Omental fat pad (tissue), 4 donors: ENCODE measurements at places on chromosomes 3 and 15.
A peak's percentile ranks its signal among the peaks of the same experiment; 100 is the strongest.

- DNase-seq: no peak
Measured at GRCh38 chr3:167783781-167784180, 48.3 kb downstream of the SERPINI1 start.

GRCh38 chr3:46984591-46985459, 5.4 kb downstream of the NBEAL2 start:
- DNase-seq: no peak

- no peak for DNase-seq
Measured at GRCh38 chr3:25508901-25509300, 80.8 kb downstream of the RARB start.

DNA sequence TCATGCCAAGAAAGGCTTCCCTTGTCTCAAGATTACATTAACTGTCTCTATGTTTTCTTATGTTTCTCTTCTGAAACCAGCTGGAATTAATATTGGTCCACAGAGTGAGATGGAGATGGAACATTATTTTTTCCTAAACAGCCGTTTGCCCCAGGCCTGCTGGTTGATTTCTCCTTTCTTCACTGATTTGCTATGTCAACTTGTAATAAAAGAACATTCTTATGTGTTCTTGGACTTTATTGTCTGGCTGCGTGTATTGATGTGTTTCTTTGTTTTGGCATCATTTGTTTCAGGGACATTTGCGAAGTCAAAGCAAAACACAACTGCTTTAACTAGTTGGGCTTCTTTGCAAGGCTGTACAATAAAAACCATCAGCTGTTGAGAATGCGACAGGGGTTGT, 168.5 kb downstream of the FAM43A start:
- no peak for DNase-seq

GRCh38 chr3:65855370-65856100, 183.2 kb downstream of the MAGI1 start:
- no peak for DNase-seq

DNA sequence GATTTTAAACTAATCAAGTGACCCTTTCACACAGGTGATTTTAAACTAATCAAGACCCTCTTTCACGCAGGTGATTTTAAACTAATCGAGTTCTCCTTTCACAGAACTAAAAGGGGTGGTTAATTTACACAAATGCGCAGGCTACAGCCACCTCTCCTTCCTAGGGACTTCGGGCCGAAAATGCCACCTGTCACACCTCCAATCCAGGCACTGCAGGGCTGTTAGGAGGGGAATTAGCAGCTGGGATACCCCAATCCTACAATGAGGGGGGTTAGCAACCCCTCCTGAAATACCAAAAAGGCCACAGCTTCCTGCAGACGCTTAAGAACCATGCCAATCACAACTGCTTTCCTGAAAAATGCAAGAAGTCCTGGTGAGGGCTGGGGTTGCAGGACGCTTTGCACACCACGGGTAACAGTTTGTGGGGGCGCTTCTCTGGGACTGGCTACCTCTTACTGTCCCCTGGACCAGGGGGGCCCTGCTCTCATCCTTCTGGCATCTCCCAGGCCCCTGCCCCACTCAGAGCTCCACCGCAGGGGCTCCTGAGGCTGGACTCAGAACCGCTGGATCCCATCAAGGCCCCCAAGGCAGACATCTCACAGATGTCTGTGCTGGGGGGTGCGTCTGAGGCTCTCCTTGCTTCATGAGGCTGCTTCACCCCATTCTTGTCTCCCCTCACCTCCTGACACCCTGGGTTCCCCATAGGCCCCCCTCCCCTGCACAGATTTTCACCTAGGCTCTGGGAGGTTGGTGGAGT, 145.9 kb downstream of the OR4M2 start:
- DNase-seq: peak; percentile 19

DNA sequence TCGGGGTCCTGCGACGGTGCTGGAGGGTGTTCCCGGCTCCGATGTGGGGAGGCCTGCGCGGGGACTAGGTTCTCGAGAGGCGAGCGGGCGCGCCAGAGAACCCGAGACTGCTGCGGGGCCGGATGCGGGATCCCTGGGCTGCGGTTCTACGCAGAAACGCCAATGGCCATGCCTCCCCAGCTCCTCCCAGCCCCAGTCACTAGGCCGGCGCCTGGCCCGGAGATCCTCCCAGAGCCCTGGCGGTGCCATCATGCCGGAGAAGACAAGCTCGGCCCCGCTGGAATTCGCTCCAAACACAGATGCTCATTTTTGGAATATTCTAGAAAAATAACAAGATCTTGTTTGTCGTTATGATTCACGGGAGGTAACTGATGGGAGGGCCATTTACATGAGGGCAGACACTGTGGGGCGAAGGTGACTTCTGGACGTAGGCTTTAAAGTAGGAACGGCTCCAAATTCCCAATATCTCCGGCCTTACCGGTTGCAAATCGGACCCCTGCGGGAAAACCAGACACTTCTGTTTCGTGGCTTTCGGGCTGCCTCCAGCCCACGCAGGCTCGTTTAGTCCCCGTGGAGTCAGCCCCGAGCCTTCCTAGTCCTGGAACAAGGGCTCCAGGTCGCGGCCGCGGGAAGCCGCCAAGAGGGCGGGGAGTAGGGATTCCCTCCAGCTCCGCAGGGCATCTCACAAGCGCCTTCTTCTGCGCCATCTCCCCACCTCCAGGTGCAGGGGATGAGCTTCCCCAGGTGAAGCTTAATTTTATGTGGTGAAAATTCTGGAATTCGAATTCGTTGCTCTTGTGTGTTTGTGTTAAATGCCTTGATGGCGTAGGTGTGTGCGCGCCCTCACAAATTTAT, 74.8 kb upstream of the POLG start:
- DNase-seq: no peak

GRCh38 chr15:67613211-67613610, 70.7 kb downstream of the MAP2K5 start:
- no peak for DNase-seq

DNA sequence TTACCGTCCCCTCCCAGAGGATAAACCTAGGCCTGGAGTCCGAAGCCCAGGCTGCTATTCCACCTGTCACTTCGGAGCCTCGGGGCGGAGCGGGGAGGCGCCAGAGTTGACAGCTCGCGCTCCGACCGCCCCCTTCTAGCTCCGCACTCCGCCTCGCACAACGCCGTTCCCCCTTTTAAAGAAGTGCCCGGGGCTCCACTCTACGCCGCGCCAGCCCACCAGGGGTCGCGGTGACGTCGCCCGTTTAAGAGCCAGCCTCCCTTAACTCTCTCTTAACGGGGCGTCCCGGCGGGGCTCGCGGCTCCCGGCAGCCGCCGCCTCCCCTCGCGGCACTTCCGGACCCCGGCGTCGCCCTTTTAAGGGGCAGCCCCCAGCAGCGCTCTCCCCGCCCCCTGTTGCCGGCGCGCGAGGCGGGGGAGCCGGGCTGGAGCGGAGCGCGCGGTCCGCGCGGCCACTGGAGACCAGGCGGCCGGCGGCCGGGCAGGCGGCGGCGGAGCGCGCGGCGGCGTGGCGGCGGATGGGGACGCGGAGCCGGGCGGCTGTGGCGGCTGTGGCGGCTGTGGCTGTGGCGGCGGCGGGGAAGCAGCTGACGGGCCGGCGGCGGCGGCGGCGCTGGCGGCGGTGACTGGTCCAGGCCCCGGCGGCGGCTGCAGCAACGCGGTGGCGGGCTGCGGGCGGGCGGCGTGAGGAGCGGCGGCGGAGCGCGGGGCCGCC, at the start of gene INAFM2:
Gene INAFM2 (plus strand): TSS at position 454 of the 714 bp plus-strand sequence. CDS start 364 bp downstream, outside the sequence.
- DNase-seq: peak; percentile 58

GRCh38 chr3:196782511-196782910, 42.9 kb downstream of the PAK2 start:
- no peak for DNase-seq

DNA sequence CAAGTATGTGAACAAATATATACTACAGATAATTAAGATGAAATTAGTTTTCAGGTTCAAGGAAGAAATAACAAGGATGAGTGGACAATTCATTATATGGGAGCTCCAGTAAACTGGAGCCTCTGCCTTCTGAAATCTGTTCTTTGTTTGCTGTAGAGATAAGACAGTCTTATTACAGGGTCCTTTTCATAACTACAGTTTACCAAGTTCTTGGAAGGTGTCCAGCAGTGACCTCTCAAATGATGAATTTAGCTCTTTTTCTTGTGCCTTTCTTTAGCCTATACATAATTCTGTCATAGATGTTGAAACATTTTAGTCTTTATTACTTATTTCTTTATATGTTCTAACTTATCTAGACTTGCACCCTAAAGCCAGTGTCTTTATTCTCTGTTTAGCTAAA, 89.7 kb upstream of the GBE1 start:
- DNase-seq: no peak

DNA sequence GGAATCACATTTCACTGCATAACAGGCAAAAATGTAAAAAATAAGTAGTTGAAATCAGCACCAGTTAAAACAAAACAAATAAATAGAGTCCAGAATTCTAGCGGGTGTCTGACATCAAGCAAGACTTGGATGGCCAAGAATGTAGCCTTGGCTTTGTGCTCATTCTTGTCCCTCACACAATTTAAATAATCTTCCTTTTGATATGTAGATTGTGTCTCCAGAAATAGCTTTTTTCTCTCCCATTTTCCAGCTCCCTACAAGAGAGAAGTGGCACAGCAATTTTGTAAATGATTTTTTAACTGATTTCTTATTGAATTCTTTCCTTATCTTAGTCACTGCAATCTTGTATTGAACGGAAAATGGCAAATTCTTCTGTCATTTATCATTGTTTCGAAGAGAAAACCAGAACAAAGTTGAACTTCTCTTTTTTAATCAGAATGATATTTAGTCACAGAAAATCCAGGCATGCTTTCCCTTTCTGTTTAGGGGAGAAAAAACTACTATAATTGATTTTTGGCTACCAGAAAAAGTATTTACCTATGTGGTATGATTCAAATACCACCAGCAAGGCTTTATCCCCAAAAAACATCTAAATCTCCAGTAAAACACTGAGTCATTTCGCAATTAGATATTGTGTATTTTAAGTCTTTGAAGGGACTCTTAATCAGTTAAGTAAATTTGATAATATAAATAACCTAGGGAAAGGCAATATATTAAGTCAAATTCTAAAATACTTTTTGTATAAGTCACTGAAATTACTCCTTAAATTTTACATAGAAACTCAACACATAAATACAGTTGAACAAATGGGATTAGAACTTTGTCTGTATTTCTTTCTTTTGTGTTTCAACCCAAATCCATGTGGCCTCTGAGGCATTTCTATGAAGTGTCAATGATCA, 481.7 kb downstream of the GBE1 start:
- DNase-seq: no peak

DNA sequence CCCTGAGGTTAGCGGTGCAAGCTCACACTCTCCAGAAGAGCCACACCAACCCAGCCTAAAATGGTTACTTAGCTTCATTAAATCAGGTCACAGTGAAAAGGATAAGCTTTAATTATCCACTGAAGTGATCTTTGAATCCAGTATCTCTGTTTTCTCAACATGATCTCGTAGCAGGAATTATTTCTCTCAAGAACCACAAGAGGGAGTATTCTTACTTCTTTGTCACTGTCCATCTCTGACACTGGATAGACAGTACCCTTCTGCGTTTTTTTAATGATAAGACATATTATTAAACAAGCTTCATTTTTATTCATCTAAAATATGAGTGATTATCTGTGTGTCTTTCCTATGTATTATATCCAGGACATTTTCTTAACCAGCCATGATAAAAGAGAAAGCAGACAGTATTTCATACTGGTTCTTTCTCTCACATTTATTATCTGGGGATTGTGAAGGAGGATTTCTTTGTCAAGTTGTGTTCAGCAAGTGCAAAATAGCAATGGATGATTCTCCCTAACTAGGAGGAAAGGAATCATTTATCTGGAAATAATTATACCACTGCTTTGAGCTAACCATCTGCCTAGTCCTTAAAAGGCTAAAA, 105.4 kb upstream of the CCDC54 start:
- no peak for DNase-seq

- no peak for DNase-seq
Measured at GRCh38 chr3:154111365-154111935, 9.7 kb upstream of the ARHGEF26 start.

- DNase-seq: no peak
Measured at GRCh38 chr3:34882764-34883163, 756.6 kb upstream of the ARPP21 start.

- no peak for DNase-seq
Measured at GRCh38 chr3:37041546-37042195, 48.4 kb downstream of the MLH1 start.

DNA sequence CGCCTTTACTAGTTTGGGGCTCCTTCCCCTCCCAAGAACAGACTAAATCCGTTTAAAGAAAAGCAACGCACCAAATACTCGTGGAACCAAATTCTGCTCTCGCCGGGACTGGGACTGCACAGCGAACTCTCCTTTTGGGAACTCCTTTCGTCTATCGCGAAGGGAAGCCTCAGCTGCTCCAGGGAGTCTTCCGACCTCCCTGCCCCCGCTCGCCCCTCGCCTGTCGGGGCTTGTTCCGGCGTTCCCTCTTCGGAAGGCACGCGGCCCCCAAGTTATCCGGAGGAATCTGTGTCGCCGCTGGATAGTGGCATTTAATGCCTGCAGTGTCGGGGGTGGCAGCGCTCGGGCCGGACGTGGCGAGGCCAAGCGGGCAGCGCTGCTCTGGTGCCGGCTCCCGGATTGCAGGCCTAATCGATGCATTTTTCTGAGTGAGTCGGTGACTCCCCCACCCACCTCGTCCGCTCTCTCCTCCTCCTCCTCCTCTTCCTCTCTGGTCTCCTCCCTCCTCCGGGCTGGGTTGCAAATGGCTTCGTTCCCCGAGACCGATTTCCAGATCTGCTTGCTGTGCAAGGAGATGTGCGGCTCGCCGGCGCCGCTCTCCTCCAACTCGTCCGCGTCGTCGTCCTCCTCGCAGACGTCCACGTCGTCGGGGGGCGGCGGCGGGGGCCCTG, at the start of gene TRIM71:
Gene TRIM71 (plus strand): TSS at position 440 of the 671 bp plus-strand sequence. CDS start 84 bp downstream, at position 524.
- DNase-seq: no peak

DNA sequence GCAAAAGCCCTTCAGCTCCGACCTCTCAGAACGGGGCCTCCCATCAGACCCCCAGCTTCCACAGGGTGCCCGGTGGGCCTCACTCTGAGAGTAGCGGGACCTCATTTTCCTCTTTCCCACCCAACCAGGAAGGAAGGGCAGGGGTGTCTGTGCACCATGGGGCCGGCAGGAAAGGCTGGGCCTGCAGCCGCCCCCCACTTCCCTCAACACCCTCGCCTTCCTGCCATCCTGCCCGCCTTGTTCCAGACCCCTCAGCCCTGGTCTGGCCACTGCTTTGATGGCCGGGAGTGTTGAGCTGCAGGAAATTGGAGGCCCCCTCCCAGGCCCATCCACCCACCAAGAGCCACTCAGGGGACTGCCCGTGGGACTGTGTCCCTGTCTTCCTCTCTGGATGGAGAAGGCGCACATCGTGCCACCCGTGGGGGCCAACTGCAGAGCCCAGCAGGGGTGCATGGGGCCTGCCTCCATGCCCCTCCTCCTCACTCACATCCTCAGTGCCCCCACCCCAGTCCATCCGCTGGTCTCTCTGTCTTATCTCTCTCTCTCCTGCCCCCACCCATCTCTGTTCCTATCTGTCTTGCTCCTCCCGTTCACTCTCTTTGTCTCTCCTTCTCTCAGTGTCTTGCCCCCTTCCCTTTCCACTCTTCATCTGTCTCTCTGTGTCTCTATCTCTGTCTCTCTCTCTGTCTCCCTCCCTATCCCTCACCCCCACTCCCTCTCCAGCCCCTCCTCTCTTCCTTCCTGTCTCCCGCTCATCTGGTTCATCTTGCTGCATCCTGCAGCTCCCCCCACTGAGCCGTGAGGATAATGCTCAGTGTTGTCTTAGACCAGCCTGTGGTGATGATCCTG, 1.8 kb upstream of the PLXND1 start:
- DNase-seq: no peak
